ENCODE measurements at places on chromosomes 3 and 15.

- no peak for DNase-seq
Observed at GRCh38 chr3:99357131-99357530, 281.3 kb upstream of the COL8A1 start.

- DNase-seq, result no peak
Observed at GRCh38 chr15:75235760-75236729, 22.1 kb upstream of the GOLGA6C start.

- no peak for DNase-seq
Observed at GRCh38 chr3:197997936-197998335, 37.9 kb downstream of the LMLN start.

DNA sequence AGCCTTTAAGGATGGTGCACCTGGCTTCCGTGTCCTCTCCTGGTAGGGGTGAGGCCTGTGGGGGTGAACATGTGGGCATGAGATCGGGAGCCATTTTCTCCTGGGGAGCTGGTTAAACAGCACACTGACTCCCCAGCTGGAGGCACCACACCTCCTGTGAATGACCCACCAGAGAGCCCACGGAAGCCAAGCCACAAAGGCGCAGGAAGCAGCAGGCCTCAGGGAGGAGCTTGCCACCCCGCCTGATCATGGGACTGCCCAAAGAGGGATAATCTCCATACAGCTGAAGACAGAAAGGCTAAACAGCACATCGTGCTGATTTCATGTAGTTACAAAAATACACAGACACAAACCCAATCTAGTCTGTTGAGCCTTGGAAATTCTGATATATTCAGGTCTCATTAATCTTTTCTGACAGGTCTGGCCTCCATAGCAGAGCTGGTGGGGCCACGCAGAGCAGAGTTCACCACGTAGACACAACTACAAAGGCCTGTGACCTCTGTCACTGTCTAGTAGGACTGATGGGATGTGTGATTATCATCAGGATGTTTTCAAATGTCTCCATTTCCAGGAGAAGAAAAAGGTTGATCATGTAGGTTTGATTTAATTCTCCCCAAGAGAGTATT is 75.2 kb downstream of the DUT start:
- DNase-seq, result no peak

DNA sequence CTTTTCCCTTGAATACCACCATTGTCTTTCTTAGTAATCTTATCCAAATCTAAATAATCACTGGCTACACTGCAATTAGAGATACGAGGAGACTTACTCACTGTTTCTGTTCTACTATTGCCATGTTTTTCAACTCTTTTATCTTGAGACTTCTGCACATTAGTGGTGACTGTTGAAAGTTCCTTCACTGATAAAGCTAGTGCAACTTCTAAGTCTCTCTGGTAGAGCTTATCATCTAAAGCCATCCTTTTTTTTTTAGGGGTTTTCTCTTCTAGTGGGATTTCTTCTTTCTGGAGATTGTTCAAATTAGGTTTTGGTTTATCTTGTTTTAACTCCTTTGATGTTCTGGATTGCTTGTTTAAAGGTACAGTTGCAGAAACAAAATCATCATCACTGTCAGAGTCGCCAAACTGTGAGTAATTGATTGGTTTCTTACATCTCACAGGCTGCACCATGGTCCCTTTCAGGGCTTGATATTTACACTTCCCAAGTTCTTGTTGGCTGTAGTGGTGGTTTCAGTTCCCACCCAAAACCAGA is 37.7 kb downstream of the NCK1 start:
- DNase-seq, result peak; percentile 25

- DNase-seq, result no peak
Observed at GRCh38 chr3:134143828-134144401, 106.7 kb downstream of the RYK start.

DNA sequence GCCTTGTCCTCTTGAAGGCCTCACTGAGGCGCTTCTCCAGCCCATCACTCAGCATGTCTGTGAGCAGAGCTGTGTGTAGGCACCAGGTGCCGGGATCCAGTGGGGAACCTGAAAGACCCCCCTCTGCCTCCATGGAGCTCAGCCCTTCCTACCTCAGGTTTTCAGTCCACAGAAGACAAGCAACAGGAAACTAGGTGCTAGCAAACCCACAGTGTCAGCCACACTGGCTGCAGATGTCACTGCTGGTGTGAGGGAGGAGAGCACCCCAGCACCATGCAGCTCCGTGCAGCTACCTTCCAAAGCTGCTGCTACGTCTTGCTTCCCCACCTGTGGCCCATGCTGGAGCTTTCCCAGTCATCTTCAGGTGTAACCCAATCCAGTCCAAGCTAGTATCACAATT is 17.9 kb downstream of the PSTPIP1 start:
- peak; percentile 53 for DNase-seq
